ENCODE measurements at places on chromosomes 7 and 10. TPM values are rescaled to one million over a fixed set of nuclear protein-coding genes. Genes with fewer than 3 reads are reported as not detected.

DNA sequence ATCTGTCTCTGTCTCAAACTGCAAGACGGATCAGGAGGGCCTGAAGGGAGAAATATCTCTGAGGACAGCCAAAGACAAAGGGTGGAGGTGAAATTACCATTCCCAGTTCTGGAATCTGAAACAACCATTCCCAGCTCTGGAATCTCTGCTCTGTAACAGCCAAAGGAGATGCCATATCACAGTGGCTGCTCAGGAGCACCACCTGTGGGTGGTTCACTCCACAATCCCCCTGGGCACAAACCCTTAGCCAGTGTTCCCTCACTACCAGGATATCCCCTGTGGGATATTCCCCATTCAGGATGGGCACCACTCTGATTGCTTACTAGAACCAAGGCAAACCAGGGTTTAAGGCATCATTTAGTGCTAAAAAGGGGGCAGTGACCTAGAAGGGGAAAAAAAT lies 199.0 kb downstream of the HTR7 start:
- no peak overlapping the region for H3K27ac ChIP-seq
- no peak overlapping the region for H3K4me3 ChIP-seq
- no peak for DNase-seq
- no peaks in the 10 kb centered on the region for H3K4me1 ChIP-seq

The OIT3 gene
- total RNA-seq: not detected

The PKD2L1 gene
- not detected for total RNA-seq

The BTBD16 gene
- total RNA-seq: not detected

The DNAH11 gene
- total RNA-seq: 7.4 TPM

DNA sequence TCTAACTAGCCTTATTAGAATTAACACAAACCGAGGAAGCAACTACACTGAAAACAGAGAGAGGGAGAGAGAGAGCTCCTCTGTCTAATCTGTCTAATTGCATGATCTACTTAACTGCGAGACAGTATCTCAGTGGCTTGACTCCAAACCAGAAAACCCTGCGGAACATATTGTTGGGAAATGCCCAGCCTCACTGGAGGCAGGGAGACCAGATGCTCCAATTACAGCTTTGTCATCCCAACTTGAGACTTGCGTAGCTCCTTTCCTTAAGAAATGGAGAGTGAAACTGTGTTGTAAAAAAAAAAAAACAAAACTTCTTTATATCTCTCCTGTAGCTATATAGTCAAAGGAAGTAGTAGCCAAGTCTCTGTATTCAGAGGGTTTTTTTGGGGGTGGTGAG lies 52.0 kb upstream of the ZNRF2 start:
- H3K27ac ChIP-seq: no peak overlapping the region
- H3K36me3 ChIP-seq: no peaks in the 10 kb centered on the region
- no peaks in the 10 kb centered on the region for H3K27me3 ChIP-seq

- H3K36me3 ChIP-seq: no peaks in the 10 kb centered on the region
- H3K27me3 ChIP-seq: no peaks in the 10 kb centered on the region
- no peak overlapping the region for H3K27ac ChIP-seq
- H3K4me3 ChIP-seq: no peak overlapping the region
Measured at GRCh38 chr7:144818511-144818910, 17.3 kb downstream of the TPK1 start.

The MAD1L1 gene
- 16.6 TPM for total RNA-seq

The STEAP1 gene
- total RNA-seq: 15.6 TPM

DNA sequence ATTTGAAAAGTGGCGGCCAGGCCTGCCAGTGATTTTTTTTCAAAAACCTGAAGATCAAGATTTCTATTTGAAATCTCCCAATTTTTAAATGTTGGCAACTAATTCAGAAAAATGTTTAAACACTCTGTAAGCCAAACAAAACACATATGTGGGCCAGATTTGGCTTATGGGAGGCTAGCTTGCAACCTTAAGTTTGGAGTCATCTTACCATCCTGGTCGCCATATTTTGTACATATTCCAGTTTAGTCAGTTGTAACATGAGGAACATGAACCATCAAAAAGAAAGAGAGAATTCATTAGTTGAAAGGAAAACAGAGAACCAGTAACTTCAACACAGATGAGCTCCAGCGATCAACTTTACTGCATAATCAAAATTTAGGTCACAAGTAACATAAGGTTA lies 115.4 kb downstream of the TMEM26 start:
- no peaks in the 10 kb centered on the region for H3K4me1 ChIP-seq
- DNase-seq: no peak
- H3K36me3 ChIP-seq: no peaks in the 10 kb centered on the region
- no peak overlapping the region for H3K4me3 ChIP-seq

Measured in esophagus squamous epithelium (tissue), 5 donors.